ENCODE measurements at places on chromosomes 4 and X. TPM values are rescaled to one million over a fixed set of nuclear protein-coding genes. Genes with fewer than 3 reads are reported as not detected.
A peak's percentile ranks its signal among the peaks of the same experiment; 100 is the strongest.

GRCh38 chr4:147927377-147928137 is 195.7 kb downstream of the ARHGAP10 start:
- H3K4me3 ChIP-seq = no peak overlapping the region
- no peak overlapping the region for H3K27ac ChIP-seq
- no peaks in the 10 kb centered on the region for H3K4me1 ChIP-seq

- no peak overlapping the region for H3K4me3 ChIP-seq
- DNase-seq = no peak
- H3K27ac ChIP-seq = no peak overlapping the region
- H3K27me3 ChIP-seq = no peaks in the 10 kb centered on the region
- peaks cover 4% of the 10 kb centered on the region for H3K4me1 ChIP-seq
These were observed 33.1 kb downstream of the TET2 start for GRCh38 chr4:105179539-105180401.

DNA sequence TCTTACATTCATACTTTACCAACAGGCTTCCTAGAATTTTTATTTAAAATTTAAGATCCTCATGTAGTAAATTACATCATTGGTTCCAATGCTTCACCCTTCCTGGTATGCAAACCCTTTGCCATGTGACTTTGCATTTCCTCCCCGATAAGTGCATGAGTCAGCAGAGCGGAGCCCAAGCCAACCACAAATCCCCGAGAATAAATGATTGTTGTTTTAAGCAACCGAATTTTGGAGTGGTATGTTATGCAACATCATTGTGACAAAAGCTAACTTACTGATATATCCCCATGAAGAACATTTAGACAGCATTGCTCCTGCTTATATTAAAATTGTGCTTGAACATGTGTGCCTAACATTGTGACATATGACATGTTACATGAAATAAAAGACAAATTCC is 199.4 kb upstream of the DDX53 start:
- H3K27me3 ChIP-seq = no peaks in the 10 kb centered on the region
- no peak overlapping the region for H3K4me3 ChIP-seq
- H3K36me3 ChIP-seq = no peaks in the 10 kb centered on the region
- DNase-seq = no peak

- no peaks in the 10 kb centered on the region for H3K36me3 ChIP-seq
- no peaks in the 10 kb centered on the region for H3K27me3 ChIP-seq
- no peak for DNase-seq
- no peaks in the 10 kb centered on the region for H3K4me1 ChIP-seq
- H3K27ac ChIP-seq = no peak overlapping the region
- H3K4me3 ChIP-seq = no peak overlapping the region
These were observed 430.8 kb downstream of the ARHGAP24 start for GRCh38 chr4:85905761-85906160.

GRCh38 chr4:157776930-157777528 is 395.8 kb downstream of the GASK1B start:
- no peaks in the 10 kb centered on the region for H3K4me1 ChIP-seq
- H3K27me3 ChIP-seq = no peaks in the 10 kb centered on the region
- no peaks in the 10 kb centered on the region for H3K36me3 ChIP-seq
- DNase-seq = no peak
- H3K4me3 ChIP-seq = no peak overlapping the region
- H3K27ac ChIP-seq = no peak overlapping the region

- no peak for DNase-seq
- H3K4me1 ChIP-seq = no peaks in the 10 kb centered on the region
- H3K27me3 ChIP-seq = no peaks in the 10 kb centered on the region
- no peak overlapping the region for H3K4me3 ChIP-seq
- H3K27ac ChIP-seq = no peak overlapping the region
- H3K36me3 ChIP-seq = no peaks in the 10 kb centered on the region
These were observed 59.6 kb downstream of the SCML2 start for GRCh38 chrX:18294893-18295292.

DNA sequence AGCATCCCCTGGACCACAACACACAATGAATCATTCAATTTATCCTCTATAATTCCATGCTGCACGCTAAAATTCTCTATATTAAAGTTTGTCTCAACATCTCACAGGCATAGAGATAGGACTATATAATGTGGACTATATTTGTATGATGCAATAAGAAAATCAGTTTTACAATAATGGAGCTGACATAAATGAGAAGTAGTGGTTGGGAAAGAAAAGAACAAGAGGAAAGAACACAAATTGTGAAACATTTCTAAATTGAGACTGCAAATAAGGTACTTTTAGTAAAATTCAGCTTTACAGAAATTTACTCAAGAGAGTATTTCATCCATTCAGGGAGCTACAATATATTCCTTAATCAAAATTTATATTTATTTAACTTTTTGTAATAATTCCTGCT is 120.4 kb downstream of the ARAP2 start:
- no peak overlapping the region for H3K4me3 ChIP-seq
- H3K36me3 ChIP-seq = peaks cover 11% of the 10 kb centered on the region
- H3K27ac ChIP-seq = no peak overlapping the region
- no peaks in the 10 kb centered on the region for H3K4me1 ChIP-seq
- H3K27me3 ChIP-seq = no peaks in the 10 kb centered on the region

- no peaks in the 10 kb centered on the region for H3K27me3 ChIP-seq
- H3K4me1 ChIP-seq = no peaks in the 10 kb centered on the region
- DNase-seq = no peak
- no peak overlapping the region for H3K4me3 ChIP-seq
- no peaks in the 10 kb centered on the region for H3K36me3 ChIP-seq
These were observed 73.3 kb upstream of the ZDHHC15 start for GRCh38 chrX:75596178-75596577.

DNA sequence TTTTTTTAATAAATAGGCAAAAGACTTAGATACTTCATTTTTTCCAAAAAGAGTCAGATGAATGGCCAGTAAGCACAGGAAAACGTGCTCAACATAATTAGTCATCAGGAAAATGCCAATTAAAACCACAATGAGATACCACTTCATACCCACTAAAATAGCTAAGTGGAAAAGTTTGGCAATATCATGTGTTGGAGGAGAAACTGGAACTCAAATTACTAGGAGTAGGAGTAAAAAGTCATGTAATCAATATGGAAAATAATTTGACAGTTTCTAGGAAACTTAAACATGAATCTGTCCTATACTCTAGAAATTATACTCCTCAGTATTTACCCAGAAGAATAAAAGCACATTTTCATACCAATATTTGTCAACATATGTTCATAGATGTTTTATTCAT is 449.8 kb downstream of the INPP4B start:
- peaks cover 72% of the 10 kb centered on the region for H3K4me1 ChIP-seq
- no peaks in the 10 kb centered on the region for H3K27me3 ChIP-seq
- DNase-seq = no peak
- no peaks in the 10 kb centered on the region for H3K36me3 ChIP-seq
- H3K27ac ChIP-seq = no peak overlapping the region
- H3K4me3 ChIP-seq = peak overlapping the region; percentile 5

DNA sequence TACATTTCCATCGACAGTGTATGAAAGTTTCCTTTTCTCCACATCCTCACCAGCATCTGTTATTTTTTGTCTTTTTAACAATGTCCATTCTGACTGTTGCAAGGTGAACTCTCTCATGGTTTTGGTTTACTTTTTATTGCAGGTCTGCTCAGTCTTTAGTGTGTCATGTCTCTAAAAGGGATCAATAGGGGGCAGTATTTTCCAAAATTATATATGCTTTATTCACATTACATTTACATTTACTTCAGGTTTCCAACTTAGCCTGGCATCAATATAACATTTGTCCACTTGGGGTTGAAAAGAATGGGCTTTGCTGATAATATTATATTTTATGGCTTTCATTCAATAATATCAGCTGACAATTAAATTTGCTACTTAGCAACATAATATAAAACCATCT is 265.0 kb upstream of the SLITRK2 start:
- no peak overlapping the region for H3K27ac ChIP-seq
- H3K4me3 ChIP-seq = no peak overlapping the region
- DNase-seq = no peak
- H3K4me1 ChIP-seq = no peaks in the 10 kb centered on the region
- no peaks in the 10 kb centered on the region for H3K27me3 ChIP-seq

- H3K27me3 ChIP-seq = no peaks in the 10 kb centered on the region
- no peak overlapping the region for H3K4me3 ChIP-seq
- no peaks in the 10 kb centered on the region for H3K36me3 ChIP-seq
- no peak for DNase-seq
- no peaks in the 10 kb centered on the region for H3K4me1 ChIP-seq
These were observed 65.3 kb downstream of the NYX start for GRCh38 chrX:41512394-41512793.

DNA sequence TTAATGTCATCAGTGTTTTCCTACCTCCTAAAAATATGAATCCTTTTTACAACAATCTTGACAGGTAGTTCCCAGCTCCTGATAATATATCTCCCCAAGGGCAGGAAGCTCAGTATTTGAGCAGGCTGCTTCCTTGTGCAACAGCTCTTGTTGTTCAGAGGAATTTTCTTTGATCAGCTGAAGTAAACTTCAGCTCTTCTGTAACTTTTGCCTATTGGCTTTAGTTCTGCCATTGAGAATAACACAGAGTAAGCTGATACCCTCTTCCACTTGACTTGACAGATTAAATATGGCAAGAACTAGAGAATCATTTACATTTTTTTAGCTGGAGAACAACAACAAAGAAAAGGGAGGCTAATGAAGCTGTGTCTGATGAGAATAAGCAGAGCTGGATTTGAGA is 75.2 kb downstream of the LUZP4 start:
- no peaks in the 10 kb centered on the region for H3K4me1 ChIP-seq
- H3K36me3 ChIP-seq = no peaks in the 10 kb centered on the region
- H3K27ac ChIP-seq = no peak overlapping the region

- DNase-seq = no peak
- H3K36me3 ChIP-seq = no peaks in the 10 kb centered on the region
- H3K4me3 ChIP-seq = no peak overlapping the region
- H3K27ac ChIP-seq = no peak overlapping the region
- no peaks in the 10 kb centered on the region for H3K27me3 ChIP-seq
These were observed 281.3 kb upstream of the ANKRD50 start for GRCh38 chr4:124993838-124994237.

The FMR1NB gene
- not detected for polyA plus RNA-seq

The KDR gene
- polyA plus RNA-seq = not detected

The RPA4 gene
- not detected for polyA plus RNA-seq

The ZFP92 gene
- 0.41 TPM for polyA plus RNA-seq

All from CD8-positive, alpha-beta memory T cell (primary cell).